ENCODE measurements at places on chromosomes 6 and 20.
A peak's percentile ranks its signal among the peaks of the same experiment; 100 is the strongest.

- no peak for DNase-seq
Measured at GRCh38 chr20:38731738-38732113, 7.4 kb downstream of the SLC32A1 start.

GRCh38 chr20:45254383-45255262, at the start of gene SLPI:
Gene SLPI (minus strand): TSS chr20:45254564. CDS start chr20:45254543, 21 bp downstream.
- DNase-seq, result peak; percentile 5

DNA sequence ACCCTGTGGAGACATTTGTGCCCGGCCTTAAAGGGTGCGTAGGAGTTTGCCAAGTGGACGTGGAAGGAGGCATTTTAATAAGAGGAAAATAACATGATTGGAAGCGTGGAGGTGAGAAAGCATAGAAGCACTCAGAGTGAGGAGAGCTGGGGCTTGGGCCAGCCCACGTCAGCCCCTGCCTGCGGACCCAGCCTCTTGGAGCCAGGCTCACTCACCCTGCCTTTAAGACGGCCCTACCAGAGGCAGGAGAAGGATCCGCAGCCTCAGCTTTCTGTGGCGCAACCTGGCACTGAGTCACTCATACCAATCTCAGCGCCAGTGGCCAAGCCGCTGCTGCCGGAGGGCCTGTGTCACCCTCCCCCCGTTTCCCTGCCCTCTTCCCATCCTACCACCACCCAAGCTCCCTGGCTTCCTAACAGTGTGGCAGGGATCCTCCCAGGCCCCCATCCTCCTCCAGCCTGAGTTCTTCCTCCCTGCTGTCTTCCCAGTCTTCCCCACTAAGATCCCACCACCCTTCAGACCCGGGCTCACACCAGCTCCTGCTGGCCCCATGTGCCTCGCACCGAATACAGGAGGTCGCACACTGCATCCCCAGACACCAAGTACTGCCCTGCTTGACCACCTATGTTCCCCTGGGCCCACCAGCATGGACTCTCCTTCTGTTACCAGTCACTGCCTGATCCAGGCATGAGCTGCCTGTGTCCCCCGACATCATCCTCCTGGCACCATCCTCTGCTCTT, 285.2 kb downstream of the UST start:
- DNase-seq, result peak; percentile 89

DNA sequence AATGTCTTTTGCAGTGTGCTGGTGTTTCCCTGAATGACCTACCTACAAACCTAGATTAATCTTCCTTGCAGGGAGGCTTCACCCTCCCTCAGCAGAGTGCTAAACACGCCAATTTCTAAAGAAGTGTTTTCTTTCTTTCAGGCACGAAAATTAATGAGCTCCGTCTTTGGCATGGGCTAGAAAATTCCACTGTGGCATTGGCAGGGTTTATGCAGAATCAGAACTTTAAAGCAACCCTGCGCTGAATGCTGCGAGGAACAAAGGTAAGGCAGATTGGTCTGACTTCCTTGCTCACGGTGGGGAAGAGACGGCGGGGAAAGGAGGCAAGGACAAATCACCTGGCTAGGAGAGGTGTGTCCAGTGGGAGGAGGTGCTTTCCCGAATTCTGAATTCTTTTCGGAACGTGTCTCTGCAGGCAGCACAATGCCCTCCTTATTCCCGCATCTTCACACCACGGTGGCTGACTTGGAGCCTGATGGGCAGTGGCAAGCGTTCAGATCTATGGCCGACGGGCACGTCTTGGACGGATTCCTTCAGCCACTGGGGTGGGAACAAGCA, 6.2 kb upstream of the BANF2 start:
- DNase-seq, result no peak

DNA sequence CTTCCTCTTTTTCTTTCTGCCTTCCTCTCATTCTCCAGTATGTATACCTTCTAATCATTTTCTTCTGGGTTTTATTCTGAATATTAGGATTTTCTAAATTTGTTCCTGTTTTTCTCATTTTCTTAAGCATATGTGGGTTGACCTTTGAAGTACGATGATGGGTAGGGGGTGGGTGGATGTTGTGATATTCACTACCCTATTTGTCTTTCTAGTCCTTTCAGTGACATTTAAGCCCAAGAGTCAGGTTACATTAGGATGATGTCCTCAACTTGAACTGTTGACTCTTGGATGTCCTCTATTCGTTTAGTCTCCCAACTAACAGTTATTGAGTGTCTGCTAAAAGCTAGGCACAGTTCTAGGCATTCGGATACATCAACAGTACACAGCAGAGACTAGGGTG, 7.3 kb downstream of the ABT1 start:
- DNase-seq, result no peak

DNA sequence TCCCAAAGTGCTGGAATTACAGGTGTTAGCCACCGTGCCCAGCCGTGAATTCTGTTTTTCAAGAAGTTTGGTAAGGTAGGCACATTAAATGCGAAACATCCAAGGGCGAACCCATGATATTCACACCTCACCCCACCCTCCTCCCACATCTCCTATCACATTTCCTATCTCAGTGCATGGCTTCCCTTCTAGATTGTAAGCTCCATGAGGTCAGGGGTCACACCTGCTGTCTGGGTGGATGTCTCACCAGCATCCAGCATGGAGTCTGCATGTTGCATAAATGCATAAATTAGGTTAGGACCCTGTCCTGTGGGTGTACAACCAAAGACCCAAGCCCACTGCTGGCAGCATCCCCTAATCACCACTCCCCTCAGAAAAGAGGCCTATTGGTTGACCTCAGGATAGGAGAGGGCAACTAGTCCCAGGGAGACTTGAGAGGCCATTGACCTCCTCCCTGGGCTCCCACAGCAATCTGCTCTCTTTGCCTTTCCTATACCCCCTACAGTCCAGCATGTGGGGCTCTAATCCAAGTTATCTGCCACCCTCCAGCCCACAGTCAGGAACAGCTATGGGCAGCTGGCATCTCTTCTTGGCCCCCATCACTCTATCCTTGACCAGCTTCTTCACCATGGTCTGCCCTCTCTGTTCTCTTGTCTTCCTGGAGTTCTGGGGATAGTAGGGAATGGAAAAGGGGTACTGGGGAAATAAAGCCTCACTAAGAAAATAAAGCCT, 4.2 kb downstream of the PRRT1 start:
- DNase-seq, result no peak

GRCh38 chr6:166570929-166571713, 15.4 kb downstream of the RAMACL start:
- no peak for DNase-seq

DNA sequence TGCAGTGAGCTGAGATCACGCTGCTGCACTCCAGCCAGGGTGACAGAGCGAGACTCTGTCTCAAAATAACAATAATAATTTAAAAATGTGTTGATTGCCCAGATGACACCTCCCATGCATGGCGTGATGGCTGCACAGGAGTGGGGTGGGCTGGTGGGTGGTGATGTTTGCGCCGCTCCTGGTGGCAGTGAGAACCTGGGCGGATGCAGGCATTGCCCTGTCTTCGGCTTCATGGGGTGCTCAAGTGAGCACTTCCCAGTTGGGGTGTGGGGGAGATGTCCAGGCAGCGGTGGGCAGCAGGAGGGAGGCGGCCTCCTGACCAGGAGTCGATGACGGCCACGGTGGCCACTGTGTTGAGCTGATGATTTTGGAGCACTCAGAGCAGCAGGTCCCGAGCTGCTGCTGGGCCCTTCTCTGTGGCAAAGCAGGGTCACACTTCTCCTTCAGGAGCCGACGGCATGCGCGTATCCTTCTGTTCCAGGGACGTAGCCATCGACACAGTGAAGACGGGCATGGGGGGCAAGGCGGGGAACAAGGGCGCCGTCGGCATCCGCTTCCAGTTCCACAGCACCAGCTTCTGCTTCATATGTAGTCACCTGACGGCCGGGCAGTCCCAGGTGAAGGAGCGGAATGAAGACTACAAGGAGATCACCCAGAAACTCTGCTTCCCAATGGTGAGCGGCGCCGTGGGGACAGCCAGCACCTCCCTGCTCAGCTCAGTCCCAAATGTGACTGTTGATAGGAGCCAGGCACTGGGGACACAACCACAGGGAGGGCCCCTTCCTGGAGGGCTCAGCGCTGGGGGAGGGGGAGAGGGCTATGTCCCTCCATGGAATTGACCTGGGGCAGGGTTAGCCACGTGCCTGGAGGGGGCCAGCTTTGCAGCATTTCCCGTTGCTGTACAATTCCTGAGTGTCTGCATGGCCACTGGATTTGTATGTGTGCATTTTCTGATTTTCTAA, 89.7 kb downstream of the SYNJ2 start:
- DNase-seq, result no peak

GRCh38 chr6:113668641-113669408, 188.3 kb upstream of the MARCKS start:
- no peak for DNase-seq

DNA sequence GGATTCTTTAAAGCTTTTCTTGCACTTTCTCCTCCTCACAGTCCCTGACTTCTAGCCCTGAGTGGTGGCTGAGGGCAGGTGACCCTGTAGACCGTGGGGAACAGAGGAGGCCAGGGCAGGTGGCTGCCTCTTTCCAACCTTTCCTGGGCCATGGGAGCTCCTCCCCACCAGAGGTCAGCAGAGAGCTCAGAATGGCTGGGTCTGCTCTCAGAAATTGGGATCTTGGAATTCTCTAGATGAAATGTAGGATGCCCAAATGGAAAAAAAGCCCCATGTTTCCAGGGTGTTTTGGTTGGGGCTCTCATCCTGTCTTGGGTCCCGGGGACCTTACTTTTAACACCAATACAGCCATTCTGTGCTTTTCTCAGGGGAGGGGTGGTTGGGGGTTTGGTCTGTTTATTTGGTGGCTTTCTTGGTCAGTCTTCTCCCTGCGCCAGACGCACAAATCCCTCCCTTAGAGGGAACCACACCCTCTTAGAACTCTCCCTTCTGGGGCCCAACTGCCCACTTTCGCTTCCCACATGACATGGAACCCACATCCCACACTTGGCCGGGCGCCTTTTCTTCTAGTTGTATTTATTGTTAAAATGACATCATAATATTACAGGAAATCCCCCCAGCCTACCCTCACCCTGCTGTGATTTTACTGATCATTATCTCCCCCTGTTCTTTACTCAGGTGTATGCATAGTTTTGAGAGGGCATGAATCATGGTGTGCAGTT, 17.9 kb downstream of the GNAS start:
- peak; percentile 58 for DNase-seq

DNA sequence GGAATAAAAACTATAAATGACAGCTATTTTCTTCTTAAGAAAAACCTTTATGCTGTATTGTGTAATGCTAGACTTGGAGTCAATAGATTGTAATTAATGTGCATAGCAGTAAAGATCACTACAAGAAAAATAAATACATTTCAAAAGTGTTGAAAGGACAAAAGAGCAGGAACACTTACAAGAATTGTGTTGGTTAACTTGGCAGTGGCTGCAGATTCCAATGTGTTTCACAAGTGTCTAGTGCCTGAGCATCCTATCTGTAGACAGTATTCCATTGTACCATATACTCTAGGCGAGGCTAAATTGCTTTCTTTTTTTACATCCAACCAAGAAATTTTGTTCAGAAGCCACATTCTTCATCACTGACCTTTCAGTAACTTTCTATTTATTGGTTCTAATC, 924.1 kb downstream of the EPHA7 start:
- peak; percentile 77 for DNase-seq

DNA sequence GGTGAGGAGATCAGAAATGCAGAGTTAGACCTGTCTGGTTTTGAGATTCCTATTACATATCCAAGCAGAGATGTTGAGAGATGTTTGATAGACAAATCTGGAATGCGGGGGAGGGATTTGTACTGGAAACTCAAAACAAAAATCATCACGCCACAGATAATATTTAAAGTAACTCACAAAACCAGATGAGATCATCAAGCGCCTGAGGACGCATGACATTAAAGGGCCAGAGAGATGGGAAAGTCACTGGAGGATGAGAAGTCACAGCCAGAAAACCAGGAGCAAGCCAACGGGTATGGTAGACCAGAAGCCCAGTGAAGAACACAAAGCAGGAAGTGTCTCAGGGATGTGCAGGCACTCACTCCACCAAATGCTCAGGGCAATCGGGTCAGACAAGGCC, 87.7 kb downstream of the DLL1 start:
- no peak for DNase-seq

DNA sequence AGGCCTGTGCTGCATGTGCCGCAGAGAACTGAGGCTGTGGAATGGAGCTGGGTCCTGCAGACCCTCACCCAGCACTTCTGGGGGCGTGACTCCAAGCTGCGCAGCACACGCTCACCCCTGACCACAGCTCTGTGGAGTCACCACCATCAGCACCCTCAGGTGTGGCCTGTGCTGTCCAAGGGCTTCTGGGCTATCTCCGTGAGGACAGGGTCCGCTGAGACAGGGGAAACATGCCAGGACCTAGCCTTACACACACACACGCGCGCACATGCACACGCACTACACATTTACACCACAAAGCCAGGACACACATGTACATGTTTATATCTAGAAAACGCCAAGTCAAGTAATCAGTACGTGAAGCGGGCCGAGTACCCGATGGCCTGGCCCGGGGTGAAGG, 26.8 kb upstream of the TCFL5 start:
- no peak for DNase-seq

DNA sequence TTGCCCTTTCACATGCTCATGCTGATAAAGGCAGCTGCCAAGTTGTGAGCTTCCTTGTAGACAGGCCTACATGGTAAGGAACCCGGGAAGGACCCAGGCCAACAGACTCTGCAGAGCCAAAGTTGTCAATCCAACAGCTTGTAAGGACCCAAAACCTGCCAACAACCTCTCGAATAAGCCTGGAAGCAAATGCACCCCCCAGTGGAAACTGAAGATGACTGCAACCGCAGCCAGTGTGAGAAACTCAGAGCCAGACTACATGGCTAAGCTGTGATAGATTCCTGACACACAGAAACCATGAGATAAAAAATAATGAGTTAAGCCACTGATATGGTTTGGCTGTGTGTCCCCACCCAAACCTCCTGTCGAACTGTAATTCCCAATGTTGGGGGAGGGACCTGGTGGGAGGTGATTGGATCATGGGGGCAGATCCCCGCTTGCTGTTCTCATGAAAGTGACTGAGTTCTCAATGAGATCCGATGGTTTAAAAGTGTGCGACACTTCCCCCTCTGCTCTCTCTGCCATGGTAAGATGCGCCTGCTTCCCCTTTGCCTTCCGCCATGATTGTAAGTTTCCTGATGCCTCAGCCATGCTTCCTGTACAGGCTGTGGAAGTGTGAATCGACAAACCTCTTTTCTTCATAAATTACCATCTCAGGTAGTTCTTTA, 18.8 kb upstream of the CLPSL2 start:
- peak; percentile 14 for DNase-seq

GRCh38 chr6:106186714-106187113, 100.6 kb downstream of the PRDM1 start:
- DNase-seq, result no peak

DNA sequence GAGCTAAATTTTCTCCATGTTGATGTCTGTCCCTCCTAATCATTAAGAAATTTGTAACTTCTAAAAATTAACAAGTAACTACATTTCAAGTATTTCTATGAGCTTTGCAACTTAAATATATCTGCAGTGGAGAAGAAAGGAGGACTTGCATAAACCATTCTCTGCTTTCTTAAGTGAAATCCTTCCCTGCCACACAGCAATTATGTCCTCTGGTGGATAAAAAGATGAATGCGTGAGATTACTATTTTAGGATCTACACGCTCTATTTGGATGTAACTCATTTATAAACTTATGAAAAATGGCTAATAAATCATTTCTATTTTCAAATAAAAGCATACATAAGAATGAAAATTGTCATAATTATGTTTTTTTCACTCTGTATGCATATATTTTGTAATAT, 338.0 kb upstream of the PTCHD4 start:
- DNase-seq, result no peak

- DNase-seq, result peak; percentile 39
Measured at GRCh38 chr20:20837574-20838021, 125.2 kb upstream of the RALGAPA2 start.

- no peak for DNase-seq
Measured at GRCh38 chr6:34615574-34616226, 59.6 kb upstream of the SPDEF start.

- DNase-seq, result no peak
Measured at GRCh38 chr20:16167423-16168130, 405.7 kb downstream of the KIF16B start.

GRCh38 chr6:133837801-133838349, 51.0 kb upstream of the TCF21 start:
- peak; percentile 18 for DNase-seq
